Right atrium auricular region (tissue), 2 donors: ENCODE measurements at places on chromosomes 6 and 20. TPM values are rescaled to one million over a fixed set of nuclear protein-coding genes. Genes with fewer than 3 reads are reported as not detected.

Gene FBXO30
- total RNA-seq = 9.8 TPM

Gene TMEM170B
- total RNA-seq = 3.6 TPM

Gene BACH2
- total RNA-seq = 2.2 TPM

Gene ZC2HC1B
- total RNA-seq = not detected

Gene SLC17A4
- not detected for total RNA-seq

Gene FNDC11
- not detected for total RNA-seq

Gene QKI
- 434 TPM for total RNA-seq

Gene MDN1
- 17.4 TPM for total RNA-seq

Gene PLAGL1
- total RNA-seq = 6.8 TPM

Gene C20orf96
- 3.4 TPM for total RNA-seq

Gene TRIM31
- total RNA-seq = not detected

Gene FKBP1C
- not detected for total RNA-seq

Gene RCAN2
- total RNA-seq = 210 TPM

Gene SLC35D3
- not detected for total RNA-seq

Gene NOX3
- not detected for total RNA-seq

Gene VNN1
- total RNA-seq = 0.19 TPM

Gene RAET1E
- 4.3 TPM for total RNA-seq

Gene FLOT1
- total RNA-seq = 157 TPM

Gene NMBR
- total RNA-seq = not detected

Gene ULBP3
- total RNA-seq = 2.0 TPM

Gene CLVS2
- not detected for total RNA-seq

Gene CPNE5
- 47.4 TPM for total RNA-seq

Gene OR2H2
- total RNA-seq = not detected

Gene PRKN
- total RNA-seq = 19.3 TPM

Gene ADGRB3
- total RNA-seq = 2.4 TPM

Gene VSTM2L
- 97.4 TPM for total RNA-seq

Gene HLA-F
- 21.1 TPM for total RNA-seq

Gene RBCK1
- 43.6 TPM for total RNA-seq

Gene GPR63
- 0.86 TPM for total RNA-seq

Gene OR2J3
- not detected for total RNA-seq

Gene PTCHD4
- 0.51 TPM for total RNA-seq

Gene OXT
- not detected for total RNA-seq

Gene TAB2
- total RNA-seq = 51.8 TPM

Gene HAO1
- total RNA-seq = not detected

Gene LY6G6C
- not detected for total RNA-seq

Gene PABPC1L
- 1.5 TPM for total RNA-seq

Gene RNF144B
- total RNA-seq = 14.2 TPM

Gene OOEP
- not detected for total RNA-seq

Gene EYS
- not detected for total RNA-seq

Gene PARD6B
- 4.4 TPM for total RNA-seq

Gene MUC21
- not detected for total RNA-seq

Gene C6orf58
- total RNA-seq = not detected

Gene WFDC5
- not detected for total RNA-seq

Gene TOMM34
- total RNA-seq = 10.6 TPM
